ENCODE measurements at places on chromosomes 6 and 20.

DNA sequence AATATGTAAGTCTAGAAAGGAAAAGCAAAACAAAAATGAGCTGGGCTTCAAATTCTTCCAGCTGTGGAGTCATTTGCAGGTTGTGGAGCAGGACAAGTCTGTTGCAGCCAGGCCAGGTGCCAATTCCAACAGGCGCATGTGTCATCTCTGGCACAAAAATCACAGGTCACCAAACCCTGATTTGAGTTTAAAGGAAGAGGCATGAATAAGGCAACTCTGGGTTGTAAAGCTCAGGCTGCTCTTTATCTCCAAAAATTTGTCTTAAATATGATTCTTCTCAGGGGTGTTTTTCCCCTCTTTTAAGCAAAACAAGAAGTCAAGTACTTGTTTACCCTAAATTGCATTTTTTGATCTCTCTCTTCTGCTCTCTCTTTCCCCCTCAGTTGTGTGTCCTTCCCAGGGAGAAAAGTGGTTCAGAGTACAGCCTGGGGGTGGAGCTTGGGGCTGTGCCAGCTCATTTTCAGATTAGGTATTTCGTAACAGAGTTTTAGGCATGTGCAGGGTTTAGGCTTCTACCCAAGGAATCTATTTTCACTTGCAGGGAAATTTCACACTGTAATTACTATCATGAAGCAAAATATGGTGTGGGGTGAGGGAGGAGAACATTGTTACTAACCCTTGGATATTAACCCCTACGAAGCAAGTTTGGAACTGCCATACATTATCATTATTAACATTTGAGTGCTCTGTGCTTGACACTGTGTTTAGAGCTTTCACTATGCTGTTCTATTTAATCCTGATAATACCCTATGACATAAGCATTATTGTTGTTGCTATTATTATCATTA is 8.3 kb upstream of the NCOA3 start:
- no peak for DNase-seq

- DNase-seq = no peak
These were observed 26.9 kb upstream of the VEGFA start for GRCh38 chr6:43742931-43743632.

GRCh38 chr20:25198663-25199383 is 3.3 kb downstream of the ENTPD6 start:
- DNase-seq = no peak

DNA sequence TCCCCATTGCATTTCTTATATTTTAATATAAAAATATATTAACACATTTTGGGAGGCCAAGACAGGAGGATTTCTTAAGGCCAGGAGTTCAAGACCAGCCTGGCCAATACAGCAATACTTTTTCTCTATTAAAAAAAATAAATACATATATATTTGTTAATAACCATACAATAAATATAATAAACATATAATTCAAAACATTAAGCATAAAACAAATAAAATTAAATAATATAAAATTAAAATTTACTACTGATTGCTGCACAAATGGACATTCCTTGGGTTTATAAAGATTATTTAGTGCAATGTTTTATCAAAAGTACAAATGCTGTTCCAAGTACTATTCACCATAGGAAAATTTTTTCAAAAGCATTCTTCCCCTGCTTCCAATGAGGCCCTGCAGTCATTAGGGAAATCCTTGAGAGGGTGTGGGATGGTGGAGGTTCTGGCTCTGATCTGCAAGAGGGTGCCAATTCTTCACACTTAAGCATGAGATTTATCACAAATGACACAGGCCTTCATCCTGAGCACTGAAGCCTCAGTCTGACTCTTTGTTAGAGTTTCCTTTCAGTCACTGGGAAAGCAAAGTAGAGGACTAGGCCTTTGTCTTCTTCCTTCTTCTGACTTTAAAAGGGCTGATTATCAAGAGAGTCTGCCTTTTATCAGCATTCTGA is 596.7 kb downstream of the EPM2A start:
- no peak for DNase-seq

- DNase-seq = no peak
These were observed 12.2 kb downstream of the FGD2 start for GRCh38 chr6:37017606-37018197.

DNA sequence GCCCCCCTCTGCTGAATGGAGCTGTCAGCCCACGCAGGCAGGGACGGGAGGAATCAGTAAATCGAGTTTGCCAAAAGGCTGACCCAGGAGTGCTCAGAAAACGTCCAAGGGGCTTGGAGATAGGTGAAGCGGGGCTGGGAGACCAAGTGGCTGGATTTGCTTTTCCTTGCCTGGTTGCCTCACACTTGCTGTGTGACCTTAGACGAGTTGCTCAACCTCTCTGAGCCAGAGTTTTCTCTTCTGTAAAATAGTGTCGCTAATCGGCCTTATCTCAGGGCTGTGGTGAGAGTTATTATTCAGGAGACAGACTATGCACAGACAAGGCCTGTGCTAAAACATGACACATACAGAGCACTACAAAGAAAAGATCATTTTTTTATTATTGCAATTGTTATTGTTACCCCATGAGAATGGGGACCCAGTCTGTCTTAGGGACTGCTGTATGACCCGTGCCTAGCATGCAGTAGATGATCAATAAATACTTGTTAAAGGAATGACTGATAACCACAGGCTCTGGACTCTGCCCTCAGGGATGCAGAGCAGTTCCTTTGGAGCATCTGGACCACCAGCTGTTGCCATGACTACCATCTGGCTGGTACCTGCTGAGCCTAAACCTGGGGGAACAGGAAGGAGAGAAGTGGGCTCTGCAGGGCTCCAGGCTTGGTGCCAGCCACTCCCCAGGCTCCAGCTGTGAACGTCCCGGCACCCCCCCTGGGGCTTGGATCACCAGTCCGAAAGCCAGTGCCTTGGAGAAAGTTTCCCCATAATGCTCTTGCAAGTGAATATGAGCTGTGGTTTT is 901 bp downstream of the KCNK15 start:
- no peak for DNase-seq

GRCh38 chr6:37492236-37492972 is 7.3 kb downstream of the CCDC167 start:
- no peak for DNase-seq

DNA sequence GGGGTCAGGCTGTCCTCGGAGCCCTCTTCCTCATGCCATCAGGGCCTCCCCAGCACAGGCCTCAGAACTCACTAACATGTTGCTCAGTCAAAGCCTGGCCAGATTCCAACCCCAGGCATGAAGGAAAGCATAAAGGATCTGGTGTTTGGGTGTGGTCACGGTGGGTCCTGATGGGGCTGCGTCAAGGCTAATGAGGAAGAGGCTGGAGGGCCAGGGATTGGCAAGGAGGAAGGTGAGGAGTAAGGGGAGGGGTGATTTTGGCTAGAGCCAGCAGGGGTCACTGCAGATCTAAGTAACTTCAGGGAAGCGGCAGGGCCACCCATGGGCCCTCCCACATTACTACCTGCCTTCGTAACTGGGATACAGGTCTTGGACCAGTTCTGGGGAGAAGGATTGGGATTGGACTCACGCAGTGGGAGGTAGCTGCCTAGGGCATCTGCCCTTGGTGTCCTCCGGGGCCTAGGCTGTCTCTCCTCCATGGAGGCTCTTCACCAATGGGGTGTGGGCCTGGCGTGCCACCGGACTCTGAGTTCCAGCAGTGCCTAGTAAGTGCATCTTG is 36.2 kb upstream of the MRPS18A start:
- DNase-seq = peak; percentile 40

DNA sequence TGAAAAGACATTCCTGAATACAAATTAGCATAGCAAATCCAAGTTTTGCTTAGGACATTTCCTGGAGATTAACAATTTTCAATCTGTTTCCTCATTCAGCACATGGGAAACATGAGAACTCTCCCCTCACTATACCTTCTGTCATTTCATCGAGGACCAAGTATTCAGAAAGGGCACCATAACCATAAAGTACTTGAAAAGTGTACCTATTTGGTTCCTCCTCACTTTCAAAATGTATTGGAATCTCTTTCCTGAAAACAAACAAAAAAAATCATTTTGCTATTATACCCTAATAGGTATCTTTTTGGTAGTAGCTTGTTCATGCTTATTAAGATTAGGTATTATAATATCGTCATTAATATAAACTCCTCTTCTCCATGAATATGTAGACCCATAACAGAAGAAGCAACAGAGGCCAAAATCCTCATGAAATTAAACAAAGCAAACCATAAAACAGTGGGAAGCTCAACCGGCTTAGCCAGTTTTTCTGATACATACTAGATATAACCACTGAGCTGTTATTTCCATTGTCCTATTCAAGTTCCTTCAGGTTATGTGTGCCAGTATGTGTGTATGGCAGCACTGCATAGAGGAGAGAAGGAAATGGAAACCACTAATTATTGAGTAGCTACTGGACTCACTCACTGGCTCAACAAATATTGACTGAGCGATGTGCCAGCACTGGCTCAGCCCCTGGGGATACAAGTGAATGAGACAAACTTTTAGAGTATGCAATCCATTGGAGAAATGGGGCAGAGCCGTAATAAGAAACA is 274.0 kb downstream of the MAFB start:
- no peak for DNase-seq

- no peak for DNase-seq
These were observed 52.2 kb downstream of the TPBG start for GRCh38 chr6:82415820-82416219.

All from stimulated activated CD8-positive, alpha-beta memory T cell treated with anti-CD3 and anti-CD28 coated beads, Interleukin-12 subunit alpha, Interleukin-12 subunit beta, amount 100 ng/mL, for 1 hour (primary cell).